ENCODE measurements at places on chromosomes 11 and 22.

DNA sequence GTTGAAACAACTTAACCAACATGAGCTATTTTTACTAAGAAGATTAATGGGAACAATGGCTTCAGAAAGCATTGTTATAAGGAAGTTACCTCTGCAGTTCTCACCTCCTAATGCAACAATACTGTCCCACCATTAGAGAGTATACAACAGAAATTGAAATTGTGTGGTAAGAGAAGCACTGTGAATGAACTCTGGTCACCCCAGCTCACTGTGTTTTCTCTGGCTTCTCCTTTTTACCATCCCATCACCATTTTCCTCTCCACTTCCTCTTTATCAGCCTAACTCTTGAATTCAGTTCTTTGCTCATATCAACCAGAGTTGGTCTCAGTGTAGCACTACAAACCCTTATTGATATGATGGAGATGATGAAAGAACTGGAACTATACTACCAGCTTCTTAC lies 138.0 kb upstream of the POU2AF2 start:
- DNase-seq = no peak

GRCh38 chr11:119362741-119363080 lies 16.2 kb upstream of the MFRP start:
- DNase-seq = no peak

- DNase-seq = no peak
These were observed 23.3 kb downstream of the ZBTB16 start for GRCh38 chr11:114082767-114083181.

DNA sequence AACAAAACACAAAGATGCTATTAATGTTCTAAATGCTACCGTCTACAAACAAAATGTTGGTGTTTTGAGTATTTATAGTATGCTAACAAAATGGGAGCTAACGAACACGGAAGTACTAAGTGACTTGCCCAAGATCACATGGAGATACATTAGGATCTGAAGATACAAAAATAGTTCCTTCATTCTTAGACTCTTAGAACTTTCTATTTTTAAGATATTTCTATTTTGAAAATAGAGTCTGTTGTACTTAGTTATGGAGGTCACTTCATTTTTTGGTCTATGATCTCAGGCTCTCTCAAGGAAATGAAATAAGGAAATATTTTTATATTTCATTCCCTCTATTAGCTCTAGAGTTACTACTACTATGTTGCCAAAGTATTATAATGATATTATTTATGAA lies 64.2 kb downstream of the APOL5 start:
- no peak for DNase-seq

DNA sequence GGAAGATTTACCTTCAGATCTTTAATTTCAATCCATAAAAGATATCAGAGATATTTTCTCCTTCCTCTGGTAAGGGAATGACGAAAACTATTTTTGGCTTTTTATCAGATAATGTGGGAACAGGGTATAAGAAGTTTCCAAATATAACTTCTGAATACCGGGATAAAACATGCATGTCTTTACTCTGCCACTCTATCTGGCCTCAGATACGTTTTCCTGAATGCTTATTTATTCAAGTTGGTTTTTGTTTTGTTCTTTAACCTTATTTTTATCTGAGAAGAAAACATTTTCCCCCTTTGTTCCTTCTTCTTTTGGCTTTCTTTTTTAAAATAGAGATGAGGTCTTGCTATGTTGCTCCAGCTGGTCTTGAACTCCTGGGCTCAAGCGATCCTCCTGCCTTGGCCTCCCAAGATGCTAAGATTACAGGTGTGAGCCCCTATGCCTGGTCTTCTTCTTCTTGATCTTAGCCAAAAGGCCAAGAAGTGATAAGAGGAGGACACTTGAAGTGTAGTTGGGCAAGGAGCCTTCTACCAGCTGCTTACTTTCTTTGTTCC lies 1.5 kb downstream of the SERPIND1 start:
- no peak for DNase-seq

GRCh38 chr22:36505998-36506635 lies 723 bp downstream of the FOXRED2 start:
- DNase-seq = no peak

DNA sequence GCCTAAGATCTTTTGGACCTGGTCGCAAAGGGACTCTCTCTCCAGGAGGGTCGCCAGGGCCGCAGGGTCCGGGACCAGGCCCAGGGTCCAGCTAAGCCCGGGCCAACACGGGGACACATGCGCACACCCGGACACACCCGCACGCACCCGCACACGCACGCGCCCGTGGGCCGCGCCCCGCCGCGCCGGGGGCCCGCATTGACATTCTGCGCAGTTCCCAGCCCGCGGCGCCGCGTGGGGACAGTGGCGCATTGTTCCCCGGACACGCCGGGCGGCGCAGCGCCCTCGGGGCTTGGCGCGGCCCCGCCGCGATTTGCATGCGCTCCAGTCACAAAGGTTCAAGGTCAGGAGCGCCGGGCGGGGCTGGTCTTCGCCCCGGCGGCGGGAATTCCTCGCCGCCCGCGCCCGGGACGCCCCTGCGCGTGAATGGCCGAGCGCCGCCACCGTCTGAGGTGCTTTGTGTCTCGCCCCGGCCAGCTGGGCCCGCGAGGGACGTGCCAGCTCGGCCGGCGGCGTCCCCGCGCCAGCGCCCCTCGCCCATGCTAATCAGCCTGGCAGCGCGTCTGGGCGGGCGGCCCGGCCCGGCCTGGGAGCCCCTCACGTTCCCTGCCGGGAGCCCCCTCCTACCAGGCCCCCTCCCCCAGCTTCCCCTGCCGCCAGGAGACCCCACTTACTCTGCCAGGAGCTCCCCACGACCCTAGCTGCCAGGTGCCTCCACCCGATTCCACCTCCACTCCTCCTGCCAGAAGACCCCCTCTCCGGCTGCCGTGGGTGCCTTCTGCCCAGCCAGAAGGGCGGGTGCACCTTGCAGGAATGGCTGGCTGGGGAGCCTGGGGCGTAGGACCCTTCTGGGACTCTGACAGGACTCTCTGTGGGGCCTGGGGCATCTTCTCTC lies 50.5 kb upstream of the WNT7B start:
- DNase-seq = no peak

DNA sequence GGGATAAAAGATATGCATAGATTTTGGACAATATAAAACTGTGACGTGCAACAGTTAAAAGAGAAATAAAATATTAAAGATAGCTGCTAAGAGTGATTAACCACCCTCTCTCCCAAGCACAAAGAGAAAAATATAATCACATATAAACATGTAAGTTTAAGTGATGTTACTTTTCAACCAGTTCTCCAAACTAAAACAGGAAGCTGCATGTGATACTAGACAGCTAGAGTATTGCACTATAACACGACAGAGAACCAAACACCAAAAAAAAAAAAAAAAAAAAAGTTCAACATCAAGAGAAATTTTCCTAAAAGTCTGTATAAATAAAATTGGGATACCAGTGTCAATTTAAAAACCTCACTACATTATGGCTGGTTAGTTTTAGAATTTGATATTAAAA lies 79.1 kb downstream of the PICALM start:
- no peak for DNase-seq

- DNase-seq = no peak
These were observed 14.0 kb downstream of the ADAMTS8 start for GRCh38 chr11:130414107-130415080.

- DNase-seq = no peak
These were observed 325.4 kb upstream of the CCDC90B start for GRCh38 chr11:83611600-83611999.

- no peak for DNase-seq
These were observed 154.9 kb downstream of the SBF2 start for GRCh38 chr11:10139143-10139542.

DNA sequence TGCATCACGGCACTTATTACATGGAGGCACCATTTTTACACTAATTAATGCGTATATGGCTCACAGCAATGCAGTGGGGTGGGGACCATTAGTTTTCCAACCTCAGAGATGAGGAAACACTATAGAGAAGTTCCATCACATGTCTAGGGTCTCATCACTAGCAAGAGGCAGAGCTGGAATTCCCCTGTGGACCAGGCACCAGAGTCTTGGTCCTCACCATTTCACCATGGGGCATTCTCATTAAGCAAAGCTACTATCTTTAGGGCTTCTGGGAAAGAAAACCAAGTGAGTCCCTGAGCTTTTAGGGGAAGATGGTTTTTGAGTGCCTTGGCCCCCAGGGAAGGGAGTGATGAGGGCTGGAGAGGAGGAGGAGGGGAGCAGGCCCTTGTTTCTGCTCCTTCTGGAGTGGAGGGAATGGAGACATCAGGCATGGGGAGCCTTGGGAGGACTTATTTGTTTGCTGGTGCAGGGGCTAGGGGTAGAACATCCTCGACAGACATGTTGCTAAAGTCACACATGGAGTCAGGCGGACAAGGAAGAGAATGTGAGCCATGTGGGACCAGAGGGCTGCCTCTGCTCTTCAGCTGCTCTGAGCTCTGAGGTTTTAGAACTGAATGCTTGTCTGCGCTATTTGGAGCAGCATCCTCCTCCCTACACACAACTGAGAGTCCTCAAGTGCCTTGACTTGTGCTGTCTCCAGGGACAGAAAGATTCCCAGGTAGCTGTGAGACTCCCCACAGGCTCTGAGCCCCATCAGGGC lies 40.3 kb upstream of the ZBED5 start:
- no peak for DNase-seq

DNA sequence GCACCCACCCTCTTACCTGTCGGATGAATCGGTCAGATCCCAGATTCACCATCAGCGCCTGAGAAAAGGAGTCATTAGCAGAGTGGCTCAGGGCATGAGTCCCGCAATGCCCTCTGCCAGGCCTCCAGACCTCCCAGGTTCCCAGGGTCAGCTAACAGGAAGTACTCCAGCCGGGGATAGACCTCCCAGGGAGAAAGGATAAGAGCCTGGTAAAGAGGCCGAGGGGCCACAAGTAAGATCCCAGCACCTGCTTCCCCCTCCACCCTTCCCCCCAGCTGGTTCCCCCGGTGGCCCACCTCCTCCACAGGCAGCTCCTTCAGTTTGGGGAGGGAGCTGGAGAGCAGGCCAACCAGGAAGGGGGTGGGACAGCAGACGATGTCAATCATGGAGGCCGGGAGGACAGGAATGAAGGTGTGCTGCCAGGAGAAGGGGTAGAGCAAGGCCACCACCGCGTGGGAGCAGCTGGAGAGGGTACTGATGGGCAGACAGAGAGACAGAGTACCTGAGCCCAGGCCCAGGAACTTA lies 16.4 kb downstream of the RPL27A start:
- DNase-seq = no peak

DNA sequence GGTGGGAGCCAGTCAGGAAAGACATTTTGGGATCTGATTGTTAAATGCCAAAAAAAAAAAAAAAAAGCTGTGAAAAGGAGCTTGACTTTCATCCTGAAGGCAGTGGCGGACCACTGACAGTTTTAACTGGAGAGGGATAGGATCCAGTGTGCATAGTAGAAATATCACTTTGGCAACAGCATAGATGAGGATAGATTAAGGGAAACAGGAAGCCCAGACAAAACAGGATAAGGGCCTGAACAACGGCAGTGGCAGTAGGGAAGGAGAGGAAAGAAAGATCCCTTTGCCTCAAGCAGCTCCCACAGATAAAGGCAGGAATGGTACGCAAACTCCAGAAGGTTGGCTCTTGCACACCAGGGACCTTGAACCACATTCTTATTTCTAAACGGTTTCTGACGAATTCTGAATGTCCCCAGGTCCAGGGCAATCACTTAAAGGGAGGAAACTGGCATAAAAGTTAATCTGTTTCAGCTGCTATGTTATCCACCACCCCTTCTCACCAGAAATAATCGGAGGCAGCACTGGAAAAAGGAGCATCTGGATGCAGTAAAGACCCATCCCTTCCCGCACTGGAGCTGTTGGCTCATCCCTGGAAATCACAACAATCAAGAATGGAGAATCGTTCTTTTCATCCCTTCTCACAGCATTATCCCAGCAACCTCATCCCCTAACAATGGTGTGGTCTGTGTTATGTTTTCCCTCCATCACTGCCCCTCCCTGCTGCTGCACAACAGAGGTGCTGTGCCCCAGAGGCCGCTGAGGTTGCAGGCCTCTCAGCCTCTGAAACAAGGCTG lies 99.1 kb downstream of the GAB2 start:
- no peak for DNase-seq

All from stimulated activated CD4-positive, alpha-beta T cell treated with anti-CD3 and anti-CD28 coated beads, Interleukin-15, amount 100 ng/mL, for 1 hour (primary cell).